Jurkat, Clone E6-1 (cell line): ENCODE measurements at places on chromosomes 7 and 10.

GRCh38 chr7:55063633-55064032 lies 44.8 kb downstream of the EGFR start:
- DNase-seq = no peak

GRCh38 chr7:93828260-93828659 lies 62.3 kb downstream of the TFPI2 start:
- no peak for DNase-seq

DNA sequence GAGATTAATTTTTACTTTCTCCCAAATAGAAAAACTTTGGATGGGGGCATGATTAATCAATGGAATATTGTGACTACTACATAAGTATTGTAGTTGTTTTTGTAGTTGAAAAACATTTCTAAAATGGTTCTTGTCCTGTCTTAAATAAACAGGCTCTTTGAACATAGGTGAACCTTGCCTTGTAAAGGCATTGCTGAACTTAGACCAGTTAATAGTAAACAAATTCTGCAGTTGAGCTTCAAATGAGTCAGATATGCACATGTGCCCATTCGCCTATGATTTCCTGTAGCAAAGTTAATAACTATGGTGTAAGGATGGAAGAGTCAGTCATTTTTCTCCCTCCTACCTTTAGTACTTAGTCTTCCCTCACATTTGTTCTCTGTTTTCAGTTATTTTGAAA lies 22.6 kb downstream of the CUTC start:
- DNase-seq = no peak

DNA sequence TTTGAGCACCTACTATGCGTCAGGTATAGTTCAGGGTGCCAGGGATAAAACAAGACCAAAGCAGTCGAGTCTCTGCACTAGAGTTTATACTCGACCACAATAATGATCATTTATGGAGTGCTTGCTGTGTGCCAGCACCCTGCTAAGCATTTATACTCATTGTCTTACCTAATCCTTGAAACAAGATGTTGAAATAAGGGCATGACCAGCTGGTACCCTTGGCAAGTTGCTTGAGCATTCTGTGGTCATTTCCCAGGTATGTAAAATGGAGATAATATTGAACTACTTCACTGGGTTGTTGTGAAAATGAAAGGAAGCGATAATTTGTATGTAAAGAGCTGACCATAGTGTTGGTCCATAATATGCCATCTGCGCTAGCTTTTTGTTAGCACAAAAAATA lies 185.4 kb downstream of the CYP26A1 start:
- no peak for DNase-seq

DNA sequence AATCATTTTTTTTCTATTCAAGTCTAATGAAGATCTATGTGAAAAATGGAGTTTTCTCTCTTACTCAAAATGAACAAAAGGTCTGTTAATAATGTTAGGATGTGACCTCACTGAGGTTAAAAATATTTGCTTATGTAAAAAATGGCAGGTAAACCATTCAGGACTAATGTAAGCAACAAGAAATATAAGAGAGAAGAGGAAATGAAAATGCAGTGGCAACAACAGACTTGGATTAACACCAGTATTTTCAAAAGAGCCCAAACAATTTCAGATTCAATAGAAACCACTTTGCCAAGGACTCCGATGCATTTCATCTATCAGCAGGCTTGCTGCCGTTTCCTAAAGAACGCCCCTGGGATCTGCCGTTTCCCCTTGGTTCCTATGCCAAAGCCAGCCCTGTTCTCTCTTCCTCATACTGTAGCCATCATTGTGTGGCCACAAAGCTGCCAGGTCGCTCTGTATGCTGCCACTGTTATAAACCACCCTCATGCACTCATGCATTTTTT lies 66.4 kb downstream of the MTURN start:
- no peak for DNase-seq

- DNase-seq = no peak
Observed at GRCh38 chr7:42761486-42761885, 150.4 kb downstream of the C7orf25 start.

- no peak for DNase-seq
Observed at GRCh38 chr10:44752451-44753441, 158.4 kb upstream of the TMEM72 start.

DNA sequence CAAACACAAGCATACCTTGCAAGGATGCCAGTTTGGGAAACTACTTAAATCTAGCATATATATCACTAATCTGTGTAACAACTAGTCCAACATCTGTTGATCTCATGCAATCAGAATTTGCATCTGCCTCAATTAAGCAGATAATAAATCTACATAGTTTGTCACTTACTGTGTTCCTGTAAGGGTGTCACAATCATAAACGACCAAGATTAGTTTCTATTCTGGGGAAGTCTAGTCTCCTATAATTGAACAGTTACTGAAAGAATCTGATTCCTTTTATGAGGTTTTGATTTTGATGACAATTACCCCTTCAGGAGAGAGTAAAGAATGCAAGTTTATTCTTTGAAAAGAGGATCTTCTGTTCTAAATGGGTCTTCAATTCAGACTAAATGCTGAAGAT lies 85.5 kb upstream of the LRRN3 start:
- DNase-seq = no peak

GRCh38 chr10:83272666-83273434 lies 866.5 kb upstream of the GHITM start:
- no peak for DNase-seq

DNA sequence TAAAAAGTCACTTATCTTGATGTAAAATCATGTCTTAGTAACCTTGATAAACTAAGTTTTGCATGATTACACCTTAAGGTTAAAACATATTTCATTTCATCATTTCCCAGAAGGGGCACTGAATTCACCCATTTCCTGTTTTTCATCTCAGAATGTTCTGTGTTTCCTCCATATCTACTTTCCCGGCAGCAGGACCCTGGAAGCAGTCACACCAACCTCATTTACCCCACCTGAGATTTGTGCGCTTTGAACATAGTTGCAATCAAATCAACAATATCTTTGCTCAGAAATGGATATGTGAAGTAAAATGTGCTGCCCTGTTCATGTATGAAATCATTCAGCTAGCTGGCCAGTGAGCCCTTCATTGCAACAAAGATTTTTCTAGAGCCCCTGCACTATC lies 46.8 kb downstream of the IKZF1 start:
- no peak for DNase-seq
